ENCODE measurements at places on chromosomes 11 and 22. TPM values are rescaled to one million over a fixed set of nuclear protein-coding genes. Genes with fewer than 3 reads are reported as not detected.

- H3K4me1 ChIP-seq: no peaks in the 10 kb centered on the region
- H3K27ac ChIP-seq: peak overlapping the region; percentile 32
- DNase-seq: no peak
- H3K4me3 ChIP-seq: no peak overlapping the region
- no peaks in the 10 kb centered on the region for H3K27me3 ChIP-seq
- H3K36me3 ChIP-seq: no peaks in the 10 kb centered on the region
Measured at GRCh38 chr11:72807021-72807693, 7.1 kb upstream of the ATG16L2 start.

GRCh38 chr22:22037740-22038139 lies 55.2 kb upstream of the TOP3B start:
- no peak for DNase-seq
- no peaks in the 10 kb centered on the region for H3K4me1 ChIP-seq
- no peaks in the 10 kb centered on the region for H3K36me3 ChIP-seq

- H3K36me3 ChIP-seq: no peaks in the 10 kb centered on the region
- no peak for DNase-seq
- H3K27ac ChIP-seq: no peak overlapping the region
- no peak overlapping the region for H3K4me3 ChIP-seq
- H3K27me3 ChIP-seq: no peaks in the 10 kb centered on the region
Measured at GRCh38 chr11:102251423-102251822, 65.9 kb upstream of the BIRC3 start.

DNA sequence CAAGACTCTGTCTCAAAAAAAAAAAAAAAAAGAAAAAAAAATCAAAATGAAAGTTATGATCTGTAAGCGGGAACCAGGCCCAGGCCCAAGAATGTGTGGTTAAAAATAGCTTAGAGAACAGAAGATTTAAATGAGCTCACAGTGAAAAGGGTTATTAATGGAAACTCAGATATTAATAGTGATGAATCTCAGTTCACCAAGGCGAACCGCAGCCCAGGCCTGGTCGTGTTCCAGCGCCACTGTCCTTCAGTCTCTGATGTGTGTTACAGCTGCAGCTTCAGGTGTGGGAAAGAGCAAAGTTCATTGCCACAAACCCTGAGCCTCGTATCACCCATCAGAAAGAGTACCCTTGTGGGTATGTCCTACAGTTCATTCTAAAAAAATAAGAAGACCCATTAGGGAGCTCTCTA lies 107.1 kb downstream of the GAB2 start:
- no peaks in the 10 kb centered on the region for H3K27me3 ChIP-seq
- H3K4me3 ChIP-seq: no peak overlapping the region
- DNase-seq: peak; percentile 69
- no peaks in the 10 kb centered on the region for H3K36me3 ChIP-seq

- no peak overlapping the region for H3K4me3 ChIP-seq
- H3K27me3 ChIP-seq: no peaks in the 10 kb centered on the region
Measured at GRCh38 chr11:74023276-74023675, 14.4 kb upstream of the UCP3 start.

DNA sequence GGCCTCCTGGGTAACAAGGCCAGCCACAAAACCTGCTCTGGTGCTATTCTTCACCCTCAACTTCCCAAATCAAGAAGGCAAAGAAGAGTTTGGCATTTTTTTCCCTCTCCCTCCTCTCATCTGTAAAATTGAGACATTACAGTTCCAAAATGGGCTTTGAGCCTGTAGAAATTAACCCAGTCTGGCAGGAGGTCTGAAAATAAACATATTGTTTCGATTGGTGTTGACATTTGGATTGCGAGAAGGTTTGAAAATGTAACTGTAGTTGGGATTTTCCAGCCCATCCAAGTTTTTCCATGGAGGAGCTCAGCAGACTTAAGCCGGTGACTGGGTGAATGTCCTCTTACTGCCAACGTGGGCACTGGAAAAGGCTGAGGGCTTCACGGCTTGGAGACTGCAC lies 35.0 kb upstream of the ALX4 start:
- H3K27me3 ChIP-seq: no peaks in the 10 kb centered on the region
- no peak for DNase-seq
- no peaks in the 10 kb centered on the region for H3K36me3 ChIP-seq
- H3K27ac ChIP-seq: no peak overlapping the region
- H3K4me3 ChIP-seq: no peak overlapping the region

DNA sequence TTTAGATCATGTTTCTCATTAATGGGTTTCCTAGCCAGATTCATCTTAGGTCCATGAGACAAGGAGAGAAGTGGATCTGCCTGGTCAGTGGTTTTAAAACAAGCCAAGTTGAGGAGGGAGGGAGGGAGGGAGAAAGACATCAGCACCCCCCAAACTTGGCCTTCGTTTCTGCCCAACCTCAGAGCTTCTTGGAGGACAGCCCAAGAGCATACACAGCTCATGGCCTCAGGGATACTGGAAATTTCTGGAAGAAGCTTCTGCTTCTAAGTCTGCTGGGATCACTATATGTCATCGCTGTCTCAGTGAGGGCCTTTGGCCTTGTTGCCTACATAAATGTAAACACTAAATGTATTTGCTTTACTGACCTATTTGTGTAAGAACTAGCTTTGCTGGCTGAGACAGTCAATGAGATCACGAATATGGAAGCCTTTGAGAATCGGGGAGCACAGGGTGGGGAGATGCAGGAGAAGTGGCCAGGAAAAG lies 375.1 kb downstream of the BUD13 start:
- H3K4me3 ChIP-seq: no peak overlapping the region
- no peaks in the 10 kb centered on the region for H3K27me3 ChIP-seq
- H3K36me3 ChIP-seq: no peaks in the 10 kb centered on the region
- DNase-seq: no peak
- no peak overlapping the region for H3K27ac ChIP-seq

GRCh38 chr11:114192841-114193389 lies 103.3 kb upstream of the NNMT start:
- peaks cover 72% of the 10 kb centered on the region for H3K4me1 ChIP-seq
- H3K36me3 ChIP-seq: peaks cover 33% of the 10 kb centered on the region
- H3K4me3 ChIP-seq: no peak overlapping the region
- no peaks in the 10 kb centered on the region for H3K27me3 ChIP-seq
- no peak for DNase-seq
- peak overlapping the region; percentile 96 for H3K27ac ChIP-seq

DNA sequence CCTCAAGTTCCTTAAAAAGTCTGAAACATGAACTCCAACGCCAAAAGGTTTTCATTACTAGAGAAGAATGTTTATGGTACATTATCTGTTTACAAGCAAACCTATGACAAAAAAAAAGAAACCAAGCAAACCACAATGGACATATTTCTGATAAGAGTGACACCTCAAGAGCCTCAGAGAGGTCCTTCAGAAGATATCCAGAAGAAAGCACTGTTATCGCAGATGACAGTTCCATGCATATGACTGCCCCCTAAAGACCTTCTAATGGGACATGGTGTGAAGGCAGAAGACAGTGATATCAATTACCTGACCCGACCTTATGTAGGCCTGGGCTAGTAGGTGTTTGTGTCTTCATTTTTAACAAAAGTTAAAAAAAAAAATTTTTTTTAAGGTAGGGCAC lies 3.1 kb downstream of the HDHD5 start:
- no peak overlapping the region for H3K4me3 ChIP-seq
- DNase-seq: no peak
- H3K4me1 ChIP-seq: no peaks in the 10 kb centered on the region
- no peaks in the 10 kb centered on the region for H3K36me3 ChIP-seq

- no peak overlapping the region for H3K4me3 ChIP-seq
- H3K36me3 ChIP-seq: no peaks in the 10 kb centered on the region
- no peak overlapping the region for H3K27ac ChIP-seq
- H3K27me3 ChIP-seq: no peaks in the 10 kb centered on the region
Measured at GRCh38 chr11:5476186-5476819, 12.2 kb upstream of the OR52D1 start.

DNA sequence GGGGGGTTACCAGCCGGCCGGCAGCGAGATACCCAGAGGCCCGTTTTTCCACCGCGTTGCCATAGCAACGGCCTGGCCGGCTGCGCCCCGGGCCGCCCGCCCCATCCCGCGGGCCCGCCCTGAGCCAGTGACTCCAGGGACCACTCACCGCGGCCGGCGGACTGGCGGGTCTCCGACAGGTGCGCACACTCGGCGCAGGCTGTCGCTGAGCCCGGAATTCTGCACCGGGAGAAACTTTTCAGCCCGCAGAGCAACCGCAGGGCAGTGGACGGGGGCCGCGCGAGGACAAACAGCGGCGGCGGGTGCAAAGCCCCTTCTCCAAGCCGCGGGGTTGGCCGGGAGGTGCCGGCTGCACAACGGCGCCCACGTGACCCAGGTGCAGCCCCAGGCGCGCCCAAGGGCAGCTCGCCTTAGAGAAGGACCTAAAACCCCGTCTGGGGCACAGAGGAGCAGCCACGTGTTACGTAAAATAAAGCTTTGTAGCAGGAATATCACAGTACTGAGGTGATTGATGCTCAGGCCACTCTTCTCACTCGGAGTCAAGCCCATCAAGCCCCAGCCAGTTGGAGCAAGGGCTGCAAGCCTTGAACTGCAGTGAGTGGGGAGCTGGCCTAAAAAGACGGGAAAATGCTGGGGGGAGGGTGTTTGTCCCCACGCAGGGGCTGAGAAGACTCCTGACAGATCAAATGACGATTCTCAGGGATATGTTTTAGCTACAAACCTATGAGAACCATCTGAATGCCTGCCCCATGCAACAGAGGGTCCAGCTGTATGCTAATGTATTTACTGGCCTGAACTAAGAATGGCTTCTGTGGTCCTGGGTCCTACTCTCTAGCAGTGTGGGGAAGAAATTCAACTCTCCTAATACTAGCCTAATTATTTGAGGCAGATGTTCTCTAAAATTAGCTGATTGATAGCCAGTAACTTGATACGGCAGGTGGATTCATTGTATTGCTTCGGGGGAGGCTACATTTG lies at the start of gene STK33:
Gene STK33, minus strand, starts transcription at position 294 of the 975 bp plus-strand sequence. CDS start 119,323 bp downstream, outside the sequence.
- H3K27ac ChIP-seq: peak within 1 kb of the TSS; percentile 74
- no peaks in the 10 kb centered on the region for H3K27me3 ChIP-seq
- DNase-seq: peak; percentile 71
- H3K4me1 ChIP-seq: no peaks in the 10 kb centered on the region

GRCh38 chr11:119478711-119479285 lies 55.8 kb upstream of the THY1 start:
- no peaks in the 10 kb centered on the region for H3K36me3 ChIP-seq
- no peak overlapping the region for H3K27ac ChIP-seq
- no peak overlapping the region for H3K4me3 ChIP-seq
- peaks cover 9% of the 10 kb centered on the region for H3K4me1 ChIP-seq

DNA sequence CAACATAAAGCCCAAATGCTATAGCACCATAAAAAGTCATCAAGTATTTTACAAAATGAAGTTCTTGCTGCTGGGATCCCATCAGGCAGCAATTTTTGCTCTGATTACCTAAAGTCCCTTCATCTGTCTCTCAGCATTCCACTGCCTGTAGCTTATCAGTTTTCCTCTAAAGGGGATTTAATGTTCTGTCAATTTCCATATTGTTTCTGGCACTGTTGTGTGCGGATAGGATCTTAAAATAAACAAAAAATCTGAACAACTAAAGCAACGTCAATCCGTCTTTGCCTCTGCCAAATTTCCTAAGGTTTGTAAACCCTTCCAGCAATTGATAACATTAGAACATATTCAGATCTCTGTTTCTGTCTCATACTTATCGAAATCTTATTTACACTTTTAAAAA lies 1126.3 kb upstream of the RAG2 start:
- H3K27ac ChIP-seq: no peak overlapping the region
- no peak for DNase-seq
- no peaks in the 10 kb centered on the region for H3K27me3 ChIP-seq
- no peaks in the 10 kb centered on the region for H3K36me3 ChIP-seq
- H3K4me3 ChIP-seq: no peak overlapping the region

DNA sequence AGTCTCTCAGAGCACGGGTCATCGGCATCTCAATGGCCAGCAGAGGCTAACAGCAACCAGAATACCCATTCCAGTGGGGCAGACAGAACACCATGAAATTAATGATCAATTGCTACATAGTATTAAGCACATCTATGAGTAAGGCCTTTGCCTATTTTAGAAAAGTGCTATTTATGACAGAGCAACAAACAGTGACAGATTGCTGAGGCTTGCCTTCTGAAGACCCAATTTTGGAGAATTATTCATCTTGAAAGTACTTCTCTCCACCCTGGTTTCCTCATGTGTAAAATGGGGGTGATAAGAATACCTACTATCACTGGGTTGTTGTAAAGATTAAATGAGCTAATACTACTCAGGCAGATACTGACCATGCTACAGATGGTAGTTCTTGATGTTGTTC lies 232.7 kb downstream of the TENM4 start:
- DNase-seq: no peak
- H3K27ac ChIP-seq: no peak overlapping the region
- no peak overlapping the region for H3K4me3 ChIP-seq
- no peaks in the 10 kb centered on the region for H3K4me1 ChIP-seq

- H3K36me3 ChIP-seq: no peaks in the 10 kb centered on the region
- no peak for DNase-seq
- H3K27ac ChIP-seq: no peak overlapping the region
- no peak overlapping the region for H3K4me3 ChIP-seq
Measured at GRCh38 chr11:7437696-7438095, 47.6 kb upstream of the OLFML1 start.

GRCh38 chr11:25483915-25484635 lies 847.9 kb upstream of the ANO3 start:
- H3K27me3 ChIP-seq: no peaks in the 10 kb centered on the region
- no peak overlapping the region for H3K4me3 ChIP-seq
- H3K36me3 ChIP-seq: no peaks in the 10 kb centered on the region
- DNase-seq: no peak

GRCh38 chr11:82703796-82704195 lies 29.9 kb downstream of the FAM181B start:
- H3K27me3 ChIP-seq: no peaks in the 10 kb centered on the region
- no peak overlapping the region for H3K4me3 ChIP-seq
- no peaks in the 10 kb centered on the region for H3K4me1 ChIP-seq
- no peak for DNase-seq
- no peaks in the 10 kb centered on the region for H3K36me3 ChIP-seq

DNA sequence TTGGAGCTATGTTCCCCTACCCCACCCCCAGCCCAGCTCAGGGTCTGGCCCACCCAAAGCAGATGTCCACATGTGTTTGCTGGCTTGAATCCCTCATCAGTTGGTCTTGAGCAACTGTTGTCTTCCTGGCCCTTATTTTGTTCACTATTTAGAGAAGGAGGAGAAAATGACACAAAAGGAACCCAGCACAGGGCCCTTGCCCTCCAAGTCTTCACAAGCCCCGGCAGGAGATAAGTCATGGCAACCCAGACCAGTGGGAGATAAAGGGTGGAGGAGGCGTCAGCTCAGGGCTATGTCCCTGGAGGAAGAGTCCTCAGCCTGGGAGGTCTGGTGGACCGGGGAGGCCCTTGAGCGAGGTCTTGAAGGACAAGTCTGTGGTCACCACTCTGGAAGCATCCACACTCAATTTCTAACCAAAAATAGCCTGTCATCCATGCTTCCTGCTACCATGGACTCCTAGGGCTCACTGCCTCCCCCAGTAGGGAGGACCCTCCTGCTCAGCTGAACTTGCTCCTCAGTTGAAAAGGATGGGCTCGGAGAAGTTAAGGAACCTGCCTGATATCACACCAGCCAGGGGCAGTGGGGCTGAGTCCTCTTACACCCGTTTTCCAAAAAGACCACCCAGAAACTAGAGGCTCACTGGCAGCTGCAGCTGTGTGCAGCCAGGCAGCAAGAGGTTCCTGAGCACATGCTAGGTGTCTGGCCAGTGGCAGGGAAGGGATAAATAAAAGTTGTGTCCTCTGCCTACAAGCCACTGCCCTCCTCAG lies 1.8 kb upstream of the RAB3IL1 start:
- peak; percentile 78 for DNase-seq
- peak overlapping the region; percentile 72 for H3K27ac ChIP-seq

The IFITM10 gene
- 0.66 TPM for total RNA-seq

The KCNA4 gene
- not detected for total RNA-seq

The RFPL2 gene
- not detected for total RNA-seq

The RFPL3 gene
- total RNA-seq: not detected

The PDGFD gene
- 9.6 TPM for total RNA-seq

The APOL1 gene
- 24.6 TPM for total RNA-seq

The OR51L1 gene
- total RNA-seq: not detected

The INPP5J gene
- total RNA-seq: 2.1 TPM

The NUMA1 gene
- 270 TPM for total RNA-seq
